ENCODE measurements at places on chromosomes 2 and 18. TPM values are rescaled to one million over a fixed set of nuclear protein-coding genes. Genes with fewer than 3 reads are reported as not detected.

NT5C1B gene
- total RNA-seq = not detected

HOXD1 gene
- total RNA-seq = 0.21 TPM

RNF125 gene
- total RNA-seq = 5.1 TPM

POTEJ gene
- not detected for total RNA-seq

GAD1 gene
- not detected for total RNA-seq

REG3A gene
- not detected for total RNA-seq

POTEC gene
- total RNA-seq = not detected

NEU2 gene
- total RNA-seq = not detected

ESPNL gene
- 0.15 TPM for total RNA-seq

COL4A4 gene
- 18.7 TPM for total RNA-seq

DSG4 gene
- total RNA-seq = not detected

DNA sequence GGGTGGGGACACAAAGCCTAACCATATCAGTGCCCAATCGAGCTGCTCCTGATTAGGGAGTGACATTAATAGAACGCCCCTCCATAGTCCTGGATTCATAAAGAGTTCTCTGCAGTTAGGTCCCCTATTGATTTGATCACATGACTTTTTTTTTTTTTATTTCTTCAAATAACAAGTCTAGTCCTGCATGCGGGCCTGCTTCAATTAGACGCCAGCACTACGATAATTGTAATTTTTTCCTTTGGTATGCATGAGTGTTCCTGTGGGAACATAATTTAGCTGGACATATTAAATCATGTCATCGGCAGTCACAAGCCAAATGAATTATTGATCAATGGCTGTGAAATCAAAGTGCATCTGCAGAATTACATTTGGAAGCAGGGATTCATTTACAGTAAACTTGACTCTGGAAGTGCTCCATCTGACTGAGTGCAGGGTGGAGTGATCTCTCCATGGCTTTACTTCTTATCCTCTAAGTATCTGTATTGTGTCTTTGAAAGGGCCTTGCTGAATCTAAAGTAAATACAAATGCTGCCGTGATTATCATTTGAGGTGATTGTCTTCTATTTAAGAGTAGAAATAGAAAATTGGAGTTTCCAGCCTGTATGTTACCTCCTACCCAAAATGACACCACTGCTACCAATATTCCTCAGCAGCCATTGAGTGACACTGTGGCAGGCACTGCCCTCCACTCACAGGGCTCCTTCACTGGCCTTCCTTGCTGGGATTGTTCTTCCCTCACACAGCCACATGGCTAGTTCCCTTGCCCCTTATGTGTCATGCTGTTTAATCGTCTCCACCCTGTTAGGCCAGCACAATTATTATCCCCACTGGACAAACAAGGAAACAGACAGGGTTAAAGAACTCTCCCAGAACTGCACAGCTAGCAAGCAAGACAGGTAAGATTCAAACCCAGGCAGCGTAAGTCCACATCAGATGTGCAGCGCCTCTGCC, 337.4 kb upstream of the ID2 start:
- no peak for DNase-seq

DNA sequence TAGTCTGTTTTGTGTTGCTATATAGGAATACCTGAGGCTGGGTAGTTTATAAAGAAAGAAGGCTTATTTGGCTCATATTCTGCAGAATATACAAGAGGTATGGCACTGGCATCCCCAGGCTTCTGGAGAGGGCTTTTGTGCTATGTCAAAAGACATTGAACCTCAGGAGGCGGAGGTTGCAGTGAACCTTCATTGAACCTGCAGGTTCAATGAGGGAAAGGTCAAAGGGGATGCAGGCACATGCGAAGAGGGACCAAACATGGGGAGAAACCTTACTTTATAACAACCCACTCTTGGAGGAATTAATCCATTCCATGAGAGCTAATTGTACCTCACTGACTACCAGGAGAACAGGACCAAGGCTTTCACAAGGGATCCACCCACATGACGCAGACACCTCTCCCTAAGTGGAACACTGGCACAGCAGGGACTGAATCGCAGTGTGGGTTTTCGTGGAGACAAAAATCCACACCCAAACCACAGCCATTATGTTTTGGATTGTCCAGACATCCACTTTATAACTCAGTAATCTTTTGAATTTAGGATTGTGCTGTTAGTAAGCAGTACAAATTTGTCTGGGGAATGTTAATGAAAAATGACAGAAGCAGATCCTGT, 4.1 kb upstream of the SERPINB8 start:
- DNase-seq = no peak

- peak; percentile 9 for DNase-seq
Measured at GRCh38 chr2:92073036-92073814, 2798.0 kb upstream of the TEKT4 start.

DNA sequence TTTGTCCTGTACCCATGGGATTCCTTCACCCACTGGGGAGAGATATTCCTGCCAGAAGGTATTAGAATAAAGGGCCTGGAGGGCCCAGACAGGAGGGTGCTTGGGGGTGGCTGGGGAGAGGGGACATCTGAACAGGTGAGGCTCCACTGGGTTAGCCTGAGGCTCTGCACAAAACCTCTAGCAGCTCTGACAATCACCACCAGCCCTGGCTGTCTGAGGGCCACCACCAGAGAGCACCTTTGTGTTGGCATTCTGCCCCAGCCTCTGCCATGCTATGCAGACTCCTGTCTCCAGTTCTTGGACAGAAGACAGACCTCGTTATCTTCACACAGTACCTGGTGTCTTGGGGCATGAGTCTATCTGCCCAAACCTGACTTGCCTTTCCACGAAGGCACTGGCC, 25.3 kb downstream of the SLC16A14 start:
- DNase-seq = no peak

DNA sequence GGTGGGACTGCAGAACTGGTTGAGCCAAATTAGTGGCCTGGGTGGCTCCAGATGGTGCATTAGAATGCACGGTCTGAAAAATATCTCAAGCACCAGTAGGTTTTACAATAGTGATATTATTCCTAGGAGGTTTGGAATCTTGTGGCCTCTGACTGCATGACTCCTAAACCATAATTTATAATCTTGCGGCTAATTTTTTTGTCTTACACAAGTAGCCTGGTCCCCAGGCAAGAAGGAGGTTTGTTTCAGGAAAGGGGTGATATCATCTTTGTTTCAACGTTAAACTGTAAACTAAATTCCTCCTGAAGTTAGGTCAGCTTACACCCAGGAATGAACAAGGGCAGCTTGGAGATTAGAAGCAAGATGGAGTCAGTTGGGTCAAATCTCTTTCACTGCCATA, 98.9 kb upstream of the ARL4C start:
- no peak for DNase-seq

DNA sequence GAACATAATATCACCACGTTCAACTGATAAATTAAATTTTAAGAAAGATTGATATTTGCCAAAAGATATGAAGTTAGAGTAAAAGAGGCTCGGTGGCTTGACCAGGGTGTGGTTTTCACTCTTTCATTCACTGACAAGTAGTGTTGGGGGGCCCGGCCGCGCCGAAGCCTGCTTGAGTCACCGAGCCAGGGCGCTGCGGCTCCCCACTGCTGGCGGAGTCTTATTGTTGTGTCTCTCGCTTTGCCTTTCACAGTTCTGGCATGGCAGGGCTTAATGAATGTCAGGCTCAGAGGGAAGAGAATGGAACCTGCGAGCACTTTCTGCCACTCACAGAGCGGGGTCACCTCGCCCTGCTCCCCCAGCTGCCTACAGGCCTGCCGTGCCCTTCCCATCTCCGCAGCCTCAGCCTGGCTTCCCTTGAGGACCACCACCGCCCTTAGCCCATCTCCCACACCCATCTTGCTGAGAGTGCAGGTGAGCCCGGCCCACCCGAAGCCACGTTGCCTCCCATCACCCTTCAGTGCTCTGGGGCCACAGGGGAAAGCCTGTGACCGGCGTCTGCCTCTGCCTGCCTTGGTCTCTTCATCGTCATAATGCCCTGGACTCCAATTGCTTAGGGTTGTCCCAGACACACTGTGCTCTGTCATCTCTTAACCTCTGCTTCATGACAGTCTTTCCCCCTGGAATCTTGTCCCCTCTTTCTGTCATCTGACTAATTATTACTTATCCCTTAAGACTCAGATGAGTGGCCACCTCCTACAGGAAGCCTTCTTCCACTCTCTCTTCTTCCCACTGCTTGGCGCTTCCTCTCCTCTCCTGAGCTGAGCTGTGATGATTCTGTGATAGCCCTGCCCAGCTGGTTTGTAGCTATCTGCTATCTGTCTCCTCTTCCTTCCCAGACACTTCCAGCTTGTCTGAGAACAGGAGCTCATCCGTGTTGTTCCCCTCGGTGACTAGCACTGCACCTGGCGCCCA, 142.5 kb downstream of the FAM210A start:
- no peak for DNase-seq

- peak; percentile 60 for DNase-seq
Measured at GRCh38 chr2:217248312-217248935, 388.6 kb upstream of the TNP1 start.

DNA sequence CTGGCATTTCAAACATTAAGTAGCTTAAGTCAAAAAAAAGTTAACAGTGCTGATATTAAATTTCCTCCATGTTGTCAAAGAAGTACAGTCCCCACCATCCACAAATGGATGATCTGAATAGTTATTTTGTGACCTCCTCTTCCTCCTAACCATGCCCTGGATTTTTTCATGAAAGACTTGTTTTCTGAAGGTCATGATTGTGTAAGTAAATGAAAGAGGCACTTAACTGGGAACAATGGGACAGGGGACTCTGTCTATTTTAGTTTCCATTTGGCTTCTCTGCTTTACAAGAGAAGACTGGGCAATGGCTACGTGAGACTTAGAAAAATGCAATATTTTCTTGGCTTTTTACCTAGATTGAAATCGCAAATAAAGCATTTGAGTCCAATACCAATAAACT, 32.2 kb downstream of the PECR start:
- DNase-seq = no peak

DNA sequence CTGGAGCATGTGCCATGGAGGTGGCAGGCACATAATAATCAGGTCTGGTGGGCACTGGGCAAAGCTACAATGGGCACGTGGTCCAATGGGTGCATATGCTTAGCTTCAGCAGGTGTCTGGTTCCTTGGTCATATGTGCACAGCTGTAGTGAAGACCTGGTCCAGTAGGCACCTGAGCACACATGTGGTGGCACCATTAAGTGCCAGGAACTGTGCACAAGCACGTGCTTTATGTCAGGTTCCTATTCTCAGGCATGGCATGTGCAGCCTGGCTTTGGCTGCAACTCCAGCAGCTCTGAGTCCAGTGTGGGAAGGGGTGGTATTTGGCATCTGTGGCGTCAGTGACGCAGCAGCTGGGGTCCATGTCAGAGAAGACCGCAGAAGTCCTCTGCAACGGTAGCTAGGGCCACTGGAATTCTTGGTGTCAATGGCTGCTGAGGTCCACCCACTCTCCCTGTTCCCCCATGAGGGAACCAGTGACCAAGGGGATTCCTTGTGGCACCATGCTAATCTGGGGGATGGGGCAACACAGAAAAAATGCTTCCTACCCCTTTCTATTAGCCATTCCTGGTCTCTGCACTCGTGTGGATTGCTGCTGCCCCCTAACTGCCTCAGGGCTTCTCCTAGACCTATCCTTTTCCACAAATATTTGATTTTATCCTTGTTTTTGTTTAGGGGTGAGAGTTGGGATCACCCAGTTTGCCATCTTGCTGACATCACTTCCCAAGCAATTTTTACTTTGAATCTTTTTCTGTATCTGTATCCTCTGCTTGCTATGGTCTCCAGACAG, 262.9 kb upstream of the MAP2 start:
- DNase-seq = no peak

DNA sequence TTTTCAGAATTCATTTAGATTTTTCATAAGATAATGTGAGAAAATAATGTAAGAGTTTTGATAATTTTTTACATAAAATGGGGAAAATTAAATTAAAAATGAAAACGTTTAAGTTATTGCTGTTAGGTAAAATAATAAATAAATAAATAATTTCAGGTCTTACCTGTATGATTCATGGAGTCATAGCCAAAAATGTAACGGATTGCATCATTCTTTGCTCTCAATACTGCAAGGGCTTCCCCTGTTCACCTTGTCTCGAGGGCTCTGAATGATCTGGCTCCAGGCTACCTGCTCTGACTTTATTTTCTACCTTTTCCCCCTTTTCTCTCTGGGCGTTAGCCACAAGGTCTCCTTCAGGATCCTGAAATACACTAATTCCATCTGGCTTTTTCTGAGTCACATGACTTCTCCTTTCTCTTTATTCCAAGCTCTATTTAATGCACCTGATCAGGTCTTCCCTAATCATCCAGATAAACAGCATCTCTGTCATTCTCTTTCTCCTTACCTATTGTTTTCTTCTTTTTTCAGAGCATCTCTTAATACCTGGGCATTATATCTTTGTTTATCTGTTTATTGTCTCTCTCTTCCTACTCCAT, 30.0 kb upstream of the CFAP36 start:
- no peak for DNase-seq

- no peak for DNase-seq
Measured at GRCh38 chr2:119311371-119311770, 55.3 kb downstream of the C2orf76 start.

- peak; percentile 78 for DNase-seq
Measured at GRCh38 chr18:35355140-35355618, 11.0 kb upstream of the ZNF24 start.

GRCh38 chr18:3692113-3692621, 242.2 kb downstream of the TGIF1 start:
- no peak for DNase-seq

DNA sequence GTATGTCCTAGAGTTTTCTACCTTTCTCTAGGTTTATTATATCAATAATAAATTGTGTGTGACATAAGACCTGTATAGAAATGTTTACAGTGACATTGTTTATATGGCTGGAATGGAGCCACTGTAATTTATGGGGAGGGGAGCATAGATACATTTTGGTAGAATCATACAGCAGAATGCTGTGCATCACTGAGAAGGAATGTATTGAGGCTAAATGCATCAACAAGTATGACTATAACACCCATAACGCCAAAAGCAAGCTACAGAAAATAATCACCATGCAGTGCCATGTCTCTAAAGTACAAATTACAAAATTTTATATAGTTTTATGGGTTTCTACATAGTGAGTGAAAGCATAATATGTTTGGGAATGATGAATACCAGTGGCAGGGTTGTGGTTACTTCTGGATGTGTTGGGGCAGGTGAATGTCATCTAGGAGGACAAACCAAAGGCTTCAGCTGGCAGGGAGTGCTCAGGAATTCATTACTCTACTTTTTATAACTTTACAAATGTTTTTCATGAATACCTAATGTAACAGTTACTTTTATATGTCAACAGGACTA, 226.0 kb upstream of the NETO1 start:
- no peak for DNase-seq

DNA sequence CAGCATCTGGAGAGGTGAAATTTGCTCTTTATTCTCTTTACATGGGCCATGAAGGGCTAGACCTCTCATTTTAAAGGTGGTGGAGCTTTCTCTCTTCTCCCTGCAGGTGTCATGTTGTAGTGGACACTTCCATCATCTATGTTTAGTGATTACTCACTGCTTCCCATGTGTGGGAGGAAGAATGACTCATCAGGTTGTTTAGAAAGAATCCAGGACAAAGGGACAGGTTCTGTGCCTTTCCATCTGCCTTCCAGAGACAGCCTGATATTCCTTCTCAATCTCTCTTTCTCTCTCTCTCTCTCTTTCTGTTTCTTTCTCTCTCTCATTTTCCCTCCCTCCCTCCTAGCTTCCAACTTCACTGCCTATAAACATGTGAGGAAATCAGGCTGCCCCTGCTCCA, 38.7 kb downstream of the SCG2 start:
- DNase-seq = no peak

All from left cardiac atrium (tissue), 4 donors.